ENCODE measurements at places on chromosomes 5 and 9.

DNA sequence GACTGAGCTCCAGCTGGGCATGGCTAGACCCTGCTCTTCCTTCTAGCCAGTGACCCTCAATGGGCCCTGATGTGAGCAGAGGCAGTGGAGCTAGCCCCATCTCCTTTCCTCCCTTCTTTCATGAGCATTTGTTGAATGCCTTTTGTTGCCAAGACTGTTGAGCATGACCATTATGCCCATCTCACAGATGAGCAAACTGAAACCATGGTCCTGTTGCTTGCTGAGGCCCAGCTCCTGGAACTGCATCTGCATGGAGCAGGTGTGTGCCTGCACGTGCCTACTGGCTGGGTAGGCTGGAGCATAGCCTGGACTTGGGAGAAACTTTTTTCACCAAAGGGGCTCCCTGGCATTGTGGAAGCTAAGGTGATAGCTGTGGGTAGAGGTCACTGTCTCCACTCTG is 3.0 kb upstream of the WNK2 start:
- no peak for DNase-seq

DNA sequence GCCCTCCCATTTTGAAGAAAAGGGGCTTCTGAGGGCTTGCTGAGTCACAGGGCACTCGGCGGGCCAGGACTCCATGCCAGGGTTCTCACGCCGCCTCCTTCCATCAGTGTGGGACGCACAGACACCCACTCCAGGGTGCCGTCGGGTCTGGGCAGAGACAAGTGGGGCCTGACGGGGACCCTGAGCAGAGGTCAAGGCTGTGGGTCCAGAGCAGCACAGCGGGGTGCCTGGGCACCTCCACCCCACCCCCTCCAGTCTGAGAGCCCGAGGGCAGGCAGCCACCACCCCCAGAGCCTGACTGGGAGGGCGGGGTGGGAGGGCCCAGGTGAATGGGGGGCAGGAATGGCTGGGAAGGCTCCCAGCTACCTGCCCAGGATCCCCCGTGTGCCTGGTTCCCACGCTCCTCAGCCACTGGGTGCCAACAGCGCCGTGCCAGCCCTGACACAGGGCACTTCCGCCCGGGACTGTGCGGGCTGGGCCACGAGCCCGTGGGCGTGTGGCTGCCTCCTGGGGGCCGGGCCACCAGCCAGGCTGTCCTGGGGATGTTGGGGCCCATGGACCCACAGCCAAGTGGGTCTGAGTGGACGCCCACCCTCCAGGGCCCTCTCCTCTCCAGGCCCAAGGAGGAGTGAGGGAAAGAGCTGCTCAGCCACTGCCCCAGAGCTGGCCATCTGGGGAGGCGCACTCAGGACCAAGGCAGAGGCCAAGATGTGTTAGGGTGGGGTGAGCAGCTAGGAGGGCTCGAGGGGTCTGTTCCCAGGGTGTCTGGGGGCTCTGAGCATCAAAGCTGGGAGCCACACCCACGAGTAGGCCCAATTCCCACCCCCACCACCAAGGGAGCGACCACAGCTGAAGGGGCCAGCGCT is 10.1 kb upstream of the NRARP start:
- DNase-seq: no peak

- no peak for DNase-seq
Measured at GRCh38 chr5:110896901-110897300, 158.1 kb downstream of the SLC25A46 start.

GRCh38 chr5:14110680-14111079 is 32.5 kb upstream of the TRIO start:
- DNase-seq: no peak

DNA sequence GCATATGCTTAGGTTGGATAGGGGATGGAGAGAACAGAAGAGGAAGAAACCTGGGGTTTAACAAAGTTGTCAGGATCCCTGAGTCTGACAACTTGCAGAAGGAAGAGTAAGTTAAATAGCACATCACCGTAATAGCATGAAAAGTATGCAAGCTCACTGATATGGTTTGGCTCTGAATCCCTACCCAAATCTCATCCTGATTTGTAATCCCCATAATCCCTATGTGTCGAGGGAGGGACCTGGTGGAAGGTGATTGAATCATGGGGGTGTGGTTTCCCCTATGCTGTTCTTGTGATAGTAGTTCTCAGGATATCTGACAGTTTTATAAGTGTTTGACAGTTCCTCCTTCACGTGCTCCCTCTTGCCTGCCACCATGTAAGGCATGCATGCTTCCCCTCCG is 193.3 kb downstream of the PSAT1 start:
- DNase-seq: no peak

- DNase-seq: no peak
Measured at GRCh38 chr5:16877267-16877935, 58.7 kb downstream of the MYO10 start.

DNA sequence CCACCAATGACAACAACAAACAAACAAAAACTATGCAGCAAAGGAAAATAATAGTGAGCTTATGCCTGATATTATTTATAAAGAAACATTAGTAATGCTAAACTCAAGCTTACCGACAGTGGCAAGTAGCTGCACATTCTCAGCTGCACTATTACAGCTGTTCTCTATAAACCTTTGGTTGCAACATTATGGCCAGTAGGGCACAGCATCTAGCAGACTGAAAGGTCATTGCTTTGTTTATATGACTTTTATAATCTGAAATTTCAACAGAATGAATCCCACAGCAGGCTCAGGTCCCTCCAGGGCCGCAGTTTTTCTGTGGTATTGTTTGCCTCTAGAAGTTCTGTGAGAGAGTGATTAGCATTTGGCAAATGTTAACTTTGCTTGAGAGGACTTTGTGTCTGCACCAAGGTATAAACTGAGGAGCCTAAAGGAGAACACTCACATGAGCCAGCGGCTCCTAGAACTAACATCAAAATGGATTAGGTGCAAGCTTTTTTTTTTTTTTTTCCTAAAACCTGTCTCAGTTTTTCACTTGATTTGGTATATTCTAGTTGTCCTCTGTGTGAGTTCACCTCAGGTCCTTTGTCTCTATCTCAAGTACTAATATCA is 58.3 kb downstream of the IZUMO3 start:
- DNase-seq: no peak

DNA sequence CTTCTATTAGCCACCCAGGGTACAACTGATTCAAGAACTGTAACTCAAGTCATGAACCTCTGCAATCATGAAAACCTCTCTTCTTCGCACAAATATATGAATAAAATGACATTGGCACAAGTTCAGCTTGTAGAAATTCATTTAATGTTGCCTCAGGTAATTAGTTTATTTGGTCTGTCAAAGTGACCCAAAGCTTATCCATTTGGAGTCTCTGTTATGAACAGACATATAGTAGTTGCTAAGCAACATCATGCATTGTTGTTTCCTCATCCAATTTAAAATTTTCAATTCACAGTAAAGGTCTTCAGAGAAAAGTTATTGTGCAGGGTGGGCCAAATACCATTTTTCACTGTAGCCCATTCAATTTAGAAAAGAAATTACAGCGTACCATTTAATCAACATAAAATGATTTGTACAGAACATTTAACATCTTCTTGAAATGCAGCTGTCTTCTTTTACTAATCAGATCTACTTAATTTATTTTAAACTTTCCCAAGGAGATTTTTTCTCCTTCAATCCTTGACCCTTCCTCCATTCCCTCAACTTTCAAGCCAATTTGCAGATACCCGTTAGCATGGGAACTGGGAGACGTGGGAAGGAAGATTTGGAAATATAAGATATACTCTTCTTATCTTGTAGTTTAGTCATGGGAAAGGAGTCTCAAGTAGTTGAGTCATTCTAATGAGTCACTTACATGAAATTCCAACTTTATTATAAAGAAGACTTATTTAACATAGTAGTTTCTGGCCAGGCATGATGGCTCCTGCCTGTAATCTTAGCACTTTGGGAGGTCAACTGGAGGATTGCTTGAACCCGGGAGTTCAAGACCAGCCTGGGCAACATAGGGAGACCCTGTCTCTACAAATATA is 231.3 kb downstream of the ATPSCKMT start:
- no peak for DNase-seq

DNA sequence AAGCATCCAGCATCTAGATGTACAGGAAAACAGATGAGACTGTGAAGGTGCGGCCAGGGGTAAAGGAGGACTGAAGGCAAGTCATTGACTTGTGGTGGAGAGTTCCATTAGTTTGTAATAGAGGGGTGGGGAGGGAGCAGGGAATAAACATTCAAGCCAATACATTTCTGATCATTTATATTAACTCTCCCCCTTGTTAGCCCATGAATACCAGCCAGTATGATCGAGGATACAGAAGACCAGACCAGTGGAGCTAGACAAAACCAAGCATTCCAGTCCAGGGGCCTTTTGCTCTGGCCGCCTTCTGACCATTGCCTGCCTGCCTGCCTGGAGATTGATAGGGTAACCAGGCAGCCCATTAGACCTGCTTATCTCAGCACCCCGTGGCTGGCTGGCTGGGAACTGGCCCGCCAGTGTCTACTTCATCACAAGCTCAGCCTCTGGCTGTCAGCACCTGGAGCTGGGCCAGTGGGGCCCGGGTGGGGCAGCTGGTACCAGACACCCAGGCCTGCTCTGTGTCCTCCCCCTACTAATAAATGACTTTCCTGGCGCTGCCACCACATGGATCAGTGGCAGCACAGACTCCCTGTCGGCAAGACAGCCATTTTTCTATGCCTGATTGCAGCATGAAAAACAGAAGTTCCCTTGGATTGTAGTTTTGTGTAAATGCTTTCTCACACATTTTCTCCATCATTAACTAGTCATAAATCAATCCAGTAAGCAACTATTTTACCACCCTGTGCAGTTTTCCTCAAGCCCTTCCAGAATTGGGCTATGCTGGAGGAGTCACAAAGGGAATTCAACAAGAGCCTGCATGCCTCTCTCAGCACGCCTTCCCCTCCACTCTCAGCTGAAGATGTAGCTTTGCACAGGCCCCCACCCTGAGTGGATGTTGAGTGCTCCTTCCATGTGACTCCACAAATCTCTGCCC is 181.3 kb downstream of the SNCAIP start:
- no peak for DNase-seq

GRCh38 chr5:172149073-172149472 is 39.0 kb downstream of the STK10 start:
- DNase-seq: no peak

- DNase-seq: no peak
Measured at GRCh38 chr9:89922099-89922498, 317.3 kb downstream of the GADD45G start.

- DNase-seq: no peak
Measured at GRCh38 chr9:118595719-118596305, 773.4 kb downstream of the BRINP1 start.

GRCh38 chr5:179195561-179196404 is 135.6 kb downstream of the ZNF354C start:
- DNase-seq: no peak

- no peak for DNase-seq
Measured at GRCh38 chr9:35685506-35685905, 4.2 kb downstream of the TPM2 start.

- peak; percentile 30 for DNase-seq
Measured at GRCh38 chr5:82277613-82277986, 554 bp downstream of the RPS23 start.

Measured in hematopoietic multipotent progenitor cell treated with erythropoietin and hydrocortisone succinate and interleukin-3 and kit ligand, for 15 days (in vitro differentiated cells).